ENCODE measurements at places on chromosomes 4 and X.

DNA sequence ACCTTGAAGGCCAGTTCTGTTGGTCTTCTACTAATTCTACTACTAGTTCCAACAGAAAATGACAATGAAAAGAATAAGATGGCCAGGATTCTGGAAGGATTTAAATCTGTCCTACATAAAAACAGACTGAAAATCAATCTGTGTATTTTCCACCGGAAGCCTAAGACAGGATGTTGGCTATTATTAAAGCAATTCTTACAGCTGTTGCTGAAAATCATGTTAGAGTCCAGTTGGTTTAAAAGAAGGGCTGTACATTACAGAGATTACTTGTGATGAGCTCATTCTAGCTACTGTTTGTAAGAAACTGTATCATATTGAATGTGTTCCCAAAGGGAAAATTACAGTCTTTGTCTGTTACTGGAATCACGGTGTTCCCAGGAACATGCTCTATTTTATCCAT is 54.8 kb upstream of the MAGEB16 start:
- DNase-seq: no peak

GRCh38 chr4:174553828-174554227 is 31.5 kb upstream of the HPGD start:
- DNase-seq: no peak

DNA sequence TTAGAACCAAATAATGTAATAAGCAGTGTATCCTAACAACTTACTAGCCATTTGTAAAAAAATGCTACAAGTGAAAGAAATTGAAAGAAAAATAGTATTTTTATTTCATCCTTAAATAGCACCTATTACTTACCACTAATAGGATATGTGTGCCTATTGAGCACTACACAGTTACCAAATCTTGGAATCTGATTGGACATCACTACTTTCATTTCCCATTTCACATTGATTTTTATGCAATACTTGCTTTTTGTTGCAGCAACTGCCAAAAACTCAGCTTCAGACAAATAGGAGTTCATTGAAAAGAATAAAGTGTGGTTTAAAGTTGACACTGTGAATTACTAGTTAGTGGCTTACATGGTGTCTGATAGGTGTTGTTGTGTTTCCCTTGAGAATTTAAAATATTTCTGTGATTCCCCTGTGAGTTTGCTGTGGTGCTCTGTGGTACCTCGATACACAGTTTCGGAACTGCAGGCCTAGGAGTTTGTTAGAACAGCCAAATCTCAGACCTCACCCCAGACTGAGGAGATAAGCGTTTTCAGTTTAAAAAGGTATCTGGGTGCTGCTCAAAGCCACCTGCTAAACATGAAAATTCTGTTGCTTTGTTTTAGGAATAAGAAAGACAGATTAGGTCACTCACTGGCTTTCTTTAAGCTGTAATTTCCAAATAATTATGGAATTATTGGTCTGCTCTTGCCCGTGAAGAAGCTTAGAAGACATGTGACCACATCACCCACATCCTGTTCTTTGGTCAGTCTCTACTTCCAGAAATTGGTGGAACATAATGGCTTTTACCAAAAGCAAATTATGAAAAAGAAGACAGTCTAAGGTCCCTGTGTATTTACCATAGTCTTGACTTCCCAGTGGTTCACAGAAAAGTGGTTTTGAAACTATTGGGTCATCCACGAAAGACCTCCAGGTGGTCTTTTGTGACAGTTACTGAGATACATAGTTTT is 97.8 kb downstream of the SYTL5 start:
- no peak for DNase-seq

DNA sequence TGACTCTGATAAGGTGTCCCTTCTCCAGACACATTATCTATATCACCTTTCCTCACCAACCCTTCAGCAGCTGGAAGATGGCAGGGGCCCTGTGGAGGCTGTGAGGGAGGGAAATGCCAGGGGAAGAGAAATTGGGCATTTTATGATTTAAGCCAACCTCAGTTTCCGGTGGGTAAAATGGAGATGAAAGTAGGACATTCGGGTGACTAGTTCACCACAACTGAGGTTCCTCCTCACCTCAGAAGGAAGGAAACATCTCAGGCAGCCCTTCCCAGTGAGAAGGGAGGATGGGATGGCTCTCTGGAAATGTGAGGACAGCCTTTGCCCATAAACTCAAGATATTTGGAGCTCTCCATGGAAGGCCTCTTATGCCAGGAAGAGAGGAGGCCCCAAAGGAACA is 251.5 kb downstream of the MID1IP1 start:
- no peak for DNase-seq

DNA sequence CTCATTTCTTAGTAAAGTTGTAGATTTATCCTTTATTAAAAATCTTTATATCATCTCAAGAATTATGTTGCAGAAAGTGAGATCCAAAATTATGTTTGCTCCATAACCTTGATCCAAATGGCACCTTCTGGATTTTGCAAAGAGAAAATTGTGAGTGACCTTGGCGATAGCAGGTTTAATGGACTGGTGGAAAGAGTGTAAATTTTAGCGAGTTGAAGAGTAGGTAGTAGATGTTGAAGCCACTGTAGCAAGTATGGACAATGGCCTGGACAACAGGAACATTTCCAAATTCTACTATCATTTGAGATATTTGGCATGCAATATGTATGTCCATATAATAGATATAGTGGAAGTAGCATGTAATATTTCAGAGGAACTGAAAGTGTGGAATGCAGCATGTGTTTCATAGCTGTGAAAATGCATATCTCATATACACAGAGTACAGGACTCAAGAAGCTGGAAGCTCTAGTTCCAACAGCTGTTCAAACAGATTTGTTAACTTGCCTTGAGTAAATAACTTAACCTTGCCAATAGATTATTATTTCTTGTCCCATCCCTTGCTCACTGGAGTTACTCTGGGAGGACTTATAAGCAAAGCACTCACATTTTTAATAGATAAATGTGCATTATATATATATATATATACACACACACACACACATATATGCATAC is 152.5 kb upstream of the TLL1 start:
- no peak for DNase-seq

DNA sequence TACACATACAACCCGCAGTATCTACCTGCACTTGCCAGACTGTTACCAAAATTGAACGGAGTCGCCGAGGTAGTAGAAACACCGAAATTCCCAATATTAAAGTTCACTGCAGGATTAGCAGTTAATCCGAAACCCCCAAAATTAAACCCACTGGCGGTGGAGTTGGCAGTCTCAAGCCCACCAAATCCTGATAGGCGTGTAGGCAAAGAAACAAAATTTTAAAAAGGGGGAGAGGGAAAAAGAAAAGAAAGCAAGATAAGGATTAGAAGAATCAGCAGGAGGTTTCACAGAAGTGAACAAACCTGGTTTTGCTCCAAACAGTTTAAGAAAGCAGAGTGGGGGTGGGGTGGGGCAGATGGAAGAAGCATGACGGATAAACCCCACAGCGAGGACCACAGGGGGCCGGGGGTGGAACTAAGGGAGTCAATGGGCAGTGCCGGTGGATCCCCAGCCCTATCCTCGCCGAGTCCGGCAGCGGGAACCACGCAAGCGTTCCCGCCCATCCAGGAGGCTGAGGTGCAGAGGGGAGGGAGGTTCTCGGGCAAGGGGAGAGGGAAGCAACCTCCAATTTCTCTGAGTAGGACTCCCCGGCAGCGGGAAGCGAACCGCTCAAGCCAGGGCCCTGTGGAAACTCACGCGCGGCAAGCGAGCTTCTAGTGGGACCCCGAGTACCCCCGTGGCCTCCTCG is 599 bp downstream of the NUP54 start:
- peak; percentile 39 for DNase-seq

DNA sequence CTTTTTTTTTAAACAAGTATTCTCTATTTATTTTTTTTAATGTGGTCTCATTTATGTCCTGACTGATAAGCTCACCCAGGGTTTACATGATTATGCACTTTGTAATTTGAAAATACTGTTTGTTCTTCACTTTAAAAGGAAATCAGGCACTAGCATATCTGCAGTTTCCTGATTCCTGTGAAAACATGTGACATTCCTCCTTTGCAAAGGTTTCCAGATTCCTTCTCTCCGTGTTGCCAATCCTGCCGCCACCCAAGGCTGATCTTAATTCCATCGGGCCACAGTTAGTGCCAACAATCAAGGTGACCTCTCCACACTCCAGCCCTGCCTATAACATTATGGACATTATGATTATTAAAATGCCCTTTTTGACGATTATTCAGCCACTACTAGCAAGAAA is 225.4 kb downstream of the PCDH7 start:
- DNase-seq: no peak

DNA sequence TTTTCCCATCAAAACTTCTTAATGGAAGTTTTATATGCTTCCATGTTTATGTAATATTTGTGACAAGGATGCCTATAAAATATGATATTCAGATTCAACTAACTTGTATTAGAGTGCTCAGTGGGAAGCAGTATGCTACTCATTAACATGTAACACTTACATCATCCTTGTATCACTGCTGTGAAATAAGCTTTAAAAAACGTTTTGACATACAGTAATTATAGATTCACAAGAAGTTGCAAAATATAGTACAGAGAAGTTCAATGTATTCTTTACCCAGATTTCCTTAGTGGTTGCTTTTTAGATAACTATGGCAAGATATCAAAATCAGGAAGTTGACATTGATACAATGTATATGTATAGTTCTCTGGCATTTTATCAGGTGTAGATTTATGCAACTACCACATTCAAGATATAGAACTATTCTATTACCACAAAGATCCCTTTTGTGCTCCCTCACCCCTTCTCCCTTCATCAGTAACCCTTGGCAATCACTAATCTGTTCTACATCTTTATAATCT is 56.3 kb downstream of the DTHD1 start:
- DNase-seq: no peak

DNA sequence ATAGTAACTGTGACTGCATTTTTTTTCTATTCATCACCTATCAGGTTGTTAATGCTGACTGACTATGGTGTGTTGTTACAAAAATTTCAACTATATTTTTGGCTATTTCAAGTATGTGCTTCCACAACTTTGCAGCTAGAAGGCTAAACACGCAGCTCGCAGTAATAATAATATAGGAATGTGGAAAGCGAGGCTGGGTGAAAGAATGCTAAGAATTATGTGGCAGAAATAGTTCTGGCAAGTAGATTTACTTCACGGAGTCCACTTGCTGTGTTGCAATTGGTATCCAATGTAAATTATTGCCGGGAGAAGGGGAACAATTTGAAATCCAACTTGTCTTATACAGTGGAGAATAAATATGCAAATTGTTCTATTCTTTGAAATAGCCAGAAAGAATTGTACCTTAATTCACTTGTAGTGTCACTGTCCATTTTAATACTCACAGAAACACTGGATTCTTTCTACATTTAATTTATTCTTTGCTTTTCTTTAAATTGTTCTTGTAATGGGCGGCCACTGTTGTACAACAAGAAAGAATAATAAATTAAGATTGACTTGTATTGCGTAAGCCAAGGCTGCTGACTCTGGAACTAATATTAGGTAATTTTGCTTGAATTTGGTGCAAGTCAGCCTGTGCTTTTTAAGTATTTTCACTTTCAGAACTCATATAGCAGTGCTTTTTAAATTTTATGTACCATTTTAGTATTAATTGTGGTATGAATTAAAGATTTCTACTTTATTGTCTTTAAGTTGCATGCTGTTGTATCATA is 154.9 kb downstream of the FRMPD4 start:
- no peak for DNase-seq

DNA sequence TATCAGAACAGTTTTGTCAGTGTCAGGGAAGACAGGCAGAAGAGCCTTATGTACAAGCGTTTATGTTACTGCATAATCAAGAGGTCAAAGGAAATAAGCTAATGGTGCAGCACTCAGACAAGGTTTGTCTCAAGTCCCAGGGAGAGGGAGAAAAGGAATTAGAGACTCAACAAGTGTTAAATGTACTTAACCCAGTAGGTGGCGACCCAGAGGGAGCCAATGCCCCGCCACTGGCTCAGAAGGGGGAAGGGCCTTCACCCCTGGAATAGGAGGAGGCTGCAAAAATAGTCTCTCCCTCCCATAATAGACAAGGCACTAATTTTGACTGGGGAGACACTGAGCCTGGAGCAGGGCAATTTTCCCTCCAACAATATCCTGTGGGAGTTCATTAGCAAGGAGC is 14.1 kb upstream of the PAPSS1 start:
- DNase-seq: no peak

GRCh38 chr4:90084967-90085295 is 42.3 kb upstream of the CCSER1 start:
- DNase-seq: no peak

- DNase-seq: peak; percentile 1
Measured at GRCh38 chrX:108090491-108091263, 665 bp downstream of the PSMD10 start.

DNA sequence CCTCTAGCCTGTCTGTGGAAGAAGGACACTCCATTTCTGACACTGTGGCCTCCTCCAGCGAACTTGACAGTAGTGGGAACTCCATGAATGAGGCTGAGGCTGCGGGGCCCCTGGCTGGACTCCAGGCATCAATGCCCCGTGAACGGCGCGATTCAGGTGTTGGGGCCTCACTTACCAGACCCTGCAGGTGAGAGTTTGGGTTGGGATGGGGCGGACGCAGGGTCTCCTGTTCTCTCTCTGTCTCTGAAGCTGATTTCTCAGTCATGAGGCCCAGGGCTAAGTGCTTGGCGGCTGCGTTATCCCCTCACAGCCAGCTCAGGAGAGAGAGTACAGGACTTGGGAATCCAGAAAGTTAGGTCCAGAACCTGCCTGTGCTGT is 71.0 kb downstream of the STARD8 start:
- no peak for DNase-seq

DNA sequence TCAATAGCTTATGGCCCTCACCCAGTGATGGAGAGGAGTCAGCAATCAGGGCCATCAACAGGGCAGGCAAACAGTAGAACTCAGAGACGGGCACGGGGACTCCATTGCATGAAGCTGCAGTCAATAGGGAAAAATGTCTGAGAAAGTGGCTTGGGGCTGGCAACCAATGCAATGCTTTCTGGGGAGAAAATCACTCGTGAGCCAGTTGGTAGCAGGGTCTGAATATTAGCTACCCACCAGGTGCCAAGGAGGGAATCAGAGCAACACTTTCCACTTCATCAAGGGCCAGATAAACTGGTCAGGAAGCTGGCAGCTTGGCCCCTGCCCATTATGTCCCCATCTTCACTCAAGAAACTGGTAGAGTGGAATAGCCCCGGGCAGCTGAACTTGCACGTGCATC is 80.7 kb downstream of the STARD8 start:
- no peak for DNase-seq

DNA sequence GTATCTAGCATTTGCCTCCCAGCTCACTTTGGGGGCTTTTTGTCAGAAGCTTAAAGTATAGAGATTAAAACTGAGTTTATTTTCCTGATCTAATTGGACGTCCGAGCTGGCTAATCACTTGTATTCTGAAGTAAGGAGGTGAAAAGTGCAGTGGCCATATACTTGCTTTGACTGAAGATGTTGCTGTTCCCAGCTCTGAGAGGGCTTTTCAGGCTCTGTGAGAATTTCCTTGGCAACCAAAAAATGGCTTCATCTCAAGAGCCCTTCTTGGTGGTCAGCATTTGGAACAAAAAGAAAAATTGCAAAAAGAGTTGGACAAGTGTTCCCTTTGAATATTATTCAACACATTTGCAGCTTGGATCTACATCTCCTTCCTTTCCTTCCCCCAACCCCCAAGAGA is 67.0 kb downstream of the SLC4A4 start:
- DNase-seq: no peak
